ENCODE measurements at places on chromosomes 4 and X. TPM values are rescaled to one million over a fixed set of nuclear protein-coding genes. Genes with fewer than 3 reads are reported as not detected.

TMEM150C gene
- 10.4 TPM for polyA plus RNA-seq

DNA sequence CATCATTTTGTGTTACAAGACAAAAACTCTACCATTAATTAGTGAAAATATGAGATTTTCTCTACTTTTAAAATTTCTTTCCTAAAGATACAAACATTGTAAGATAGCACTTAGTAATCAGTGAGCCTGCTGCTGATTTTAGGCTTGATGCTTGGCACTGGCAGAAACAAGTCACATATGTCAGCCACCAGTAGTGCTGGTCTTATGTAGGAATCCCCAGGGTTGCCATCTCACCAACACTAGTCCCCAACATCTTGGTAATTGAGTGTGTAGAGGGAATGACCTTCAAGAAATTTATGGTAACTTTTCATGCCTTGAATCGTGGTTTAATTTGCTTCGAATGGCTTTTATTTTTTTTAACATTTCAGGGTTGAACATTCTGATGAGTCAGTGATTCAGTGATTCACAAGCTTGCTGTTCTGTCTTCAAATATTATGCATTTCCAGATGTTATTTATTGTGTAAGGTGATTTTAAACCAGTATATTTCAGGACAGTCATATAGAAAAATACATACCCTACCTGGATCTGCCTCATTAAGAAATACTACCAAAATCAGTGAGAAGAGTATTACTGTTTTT, 11.9 kb downstream of the EXOC1 start:
- DNase-seq, result no peak

DNA sequence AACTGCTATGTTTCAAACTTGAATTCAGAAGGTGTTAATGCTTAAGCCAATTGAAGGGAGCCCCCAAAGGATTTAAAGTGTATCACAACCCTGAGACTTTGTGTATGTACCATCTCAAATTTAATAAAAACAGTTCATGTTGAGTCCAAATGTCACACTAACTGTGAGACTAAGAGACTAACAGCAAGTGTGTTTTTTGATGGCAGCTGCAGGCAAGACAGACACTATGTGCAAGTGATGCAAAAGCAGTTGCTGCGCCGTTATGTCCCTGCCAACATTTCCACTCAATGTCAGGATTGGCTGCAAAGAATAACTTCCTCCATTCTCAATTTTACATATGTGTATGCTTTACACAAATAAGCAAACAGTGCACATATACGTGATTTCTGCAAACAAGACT, 594.6 kb downstream of the IL15 start:
- no peak for DNase-seq

DNA sequence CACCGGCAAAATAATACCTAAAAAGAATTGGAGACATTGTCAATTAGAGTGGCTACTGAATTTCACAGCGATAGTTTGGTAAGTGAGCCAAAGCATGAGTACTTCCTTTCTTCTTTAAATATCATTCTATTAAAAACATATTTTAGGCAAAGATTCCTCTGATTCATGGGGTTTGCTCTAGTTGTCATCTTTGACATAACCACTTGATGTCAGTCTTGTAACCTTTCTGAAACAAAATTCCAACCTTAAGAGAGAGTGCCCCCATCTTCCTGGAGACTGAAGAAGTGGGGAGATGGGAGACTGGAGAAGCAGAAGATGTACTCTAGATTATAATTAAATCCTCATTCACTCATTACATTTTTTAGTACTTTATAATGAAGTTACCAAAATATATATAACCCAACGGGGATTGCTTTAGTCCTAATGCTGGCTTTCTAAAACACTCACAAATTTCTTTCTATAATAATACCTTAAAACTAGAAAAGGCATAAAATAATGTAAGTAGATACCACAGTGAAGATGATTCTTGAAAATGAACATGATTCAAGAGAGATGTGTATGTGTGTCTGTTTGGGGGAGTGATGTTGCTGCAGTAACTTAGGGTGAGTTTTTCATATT, 96.4 kb downstream of the EMCN start:
- no peak for DNase-seq

GRCh38 chrX:18003876-18004275, 142.8 kb upstream of the RAI2 start:
- DNase-seq, result no peak
